ENCODE measurements at places on chromosomes 7 and 10. TPM values are rescaled to one million over a fixed set of nuclear protein-coding genes. Genes with fewer than 3 reads are reported as not detected.

DNA sequence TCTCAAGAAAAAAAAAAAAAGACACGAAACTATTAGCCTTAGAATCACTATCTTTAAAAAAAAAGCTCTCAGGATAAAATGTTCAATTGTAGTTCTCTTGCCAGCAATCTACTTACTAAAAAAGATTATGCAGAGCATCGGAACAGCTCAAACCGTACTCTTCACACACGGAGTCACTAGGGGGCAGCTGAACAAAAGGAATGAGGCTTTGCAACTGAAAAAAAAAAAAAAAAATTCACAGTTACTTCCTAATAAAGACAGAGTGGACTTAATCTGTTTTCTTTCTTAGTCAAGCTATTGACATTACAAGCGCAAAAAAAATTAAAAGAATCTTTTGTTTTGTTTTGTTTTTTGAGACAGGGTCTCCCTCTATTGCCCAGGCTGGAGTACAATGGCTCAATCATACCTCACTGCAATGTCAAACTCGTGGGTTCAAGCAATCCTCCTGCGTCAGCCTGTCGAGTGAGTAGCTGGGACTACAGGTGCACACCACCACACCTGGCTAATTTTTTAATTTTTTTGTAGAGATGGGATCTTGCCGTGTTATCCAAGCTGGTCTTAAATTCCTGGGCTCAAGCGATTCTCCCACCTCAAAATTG is 11.5 kb downstream of the PMS2 start:
- H3K4me1 ChIP-seq: peaks cover 4% of the 10 kb centered on the region
- H3K36me3 ChIP-seq: peaks cover 31% of the 10 kb centered on the region
- H3K4me3 ChIP-seq: no peak overlapping the region
- H3K27ac ChIP-seq: no peak overlapping the region
- no peaks in the 10 kb centered on the region for H3K27me3 ChIP-seq

DNA sequence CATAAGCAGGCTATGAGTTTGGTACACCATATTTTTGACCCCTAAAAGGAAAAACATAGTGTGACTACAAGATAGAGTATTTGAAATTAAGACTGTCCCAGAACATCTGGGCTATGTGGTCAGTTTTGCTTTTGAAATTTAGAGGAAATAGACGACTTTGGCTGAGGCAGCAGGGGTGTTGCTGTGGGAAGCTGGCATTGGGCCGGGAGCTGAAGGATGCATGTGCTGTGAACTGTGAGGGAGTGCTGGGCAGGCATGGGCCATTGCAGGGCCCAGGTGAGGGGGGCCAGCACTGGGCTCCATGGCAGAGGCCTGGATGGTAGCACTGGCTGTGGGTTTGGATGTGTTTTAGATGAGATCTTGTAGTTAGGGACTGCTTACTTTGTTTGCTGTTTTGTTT is 168.3 kb downstream of the BMPER start:
- no peak overlapping the region for H3K4me3 ChIP-seq
- H3K36me3 ChIP-seq: no peaks in the 10 kb centered on the region
- no peaks in the 10 kb centered on the region for H3K27me3 ChIP-seq
- no peak overlapping the region for H3K27ac ChIP-seq
- peaks cover 4% of the 10 kb centered on the region for H3K4me1 ChIP-seq

DNA sequence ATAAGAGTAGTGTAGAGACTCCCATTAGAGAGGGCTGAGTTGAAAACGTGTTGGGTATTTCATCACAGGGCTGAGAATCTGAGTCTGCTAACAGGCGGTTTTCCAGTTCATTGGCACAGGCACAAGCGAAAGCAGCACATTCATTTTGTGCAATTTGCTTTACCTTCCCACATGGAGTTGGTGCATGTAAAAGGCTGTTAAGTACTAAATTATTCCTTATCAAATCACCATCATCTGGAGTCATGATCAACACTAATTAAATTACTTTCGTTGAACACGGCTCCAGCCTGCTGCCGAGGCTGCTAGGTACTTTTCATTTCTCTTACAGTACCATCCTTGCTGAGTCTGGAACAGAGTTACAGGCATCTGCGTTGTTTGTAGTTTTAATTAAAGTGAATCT is 43.8 kb downstream of the ETV1 start:
- no peak overlapping the region for H3K4me3 ChIP-seq
- DNase-seq: peak; percentile 22
- no peak overlapping the region for H3K27ac ChIP-seq
- peaks cover 2% of the 10 kb centered on the region for H3K4me1 ChIP-seq
- no peaks in the 10 kb centered on the region for H3K36me3 ChIP-seq
- H3K27me3 ChIP-seq: no peaks in the 10 kb centered on the region

GRCh38 chr7:28052933-28053332 is 127.7 kb downstream of the JAZF1 start:
- no peaks in the 10 kb centered on the region for H3K27me3 ChIP-seq
- DNase-seq: peak; percentile 20
- peaks cover 2% of the 10 kb centered on the region for H3K36me3 ChIP-seq
- H3K4me3 ChIP-seq: no peak overlapping the region

- no peak for DNase-seq
- peaks cover 2% of the 10 kb centered on the region for H3K27me3 ChIP-seq
- no peak overlapping the region for H3K4me3 ChIP-seq
- H3K36me3 ChIP-seq: no peaks in the 10 kb centered on the region
- H3K4me1 ChIP-seq: no peaks in the 10 kb centered on the region
- H3K27ac ChIP-seq: no peak overlapping the region
Measured at GRCh38 chr7:131683536-131684125, 127.2 kb upstream of the PODXL start.

- H3K27me3 ChIP-seq: no peaks in the 10 kb centered on the region
- no peak overlapping the region for H3K4me3 ChIP-seq
- peaks cover 13% of the 10 kb centered on the region for H3K4me1 ChIP-seq
- H3K27ac ChIP-seq: peak overlapping the region; percentile 70
- DNase-seq: peak; percentile 82
- peaks cover 46% of the 10 kb centered on the region for H3K36me3 ChIP-seq
Measured at GRCh38 chr7:128755819-128756476, 16.8 kb downstream of the CALU start.

The TRIP6 gene
- total RNA-seq: 31.7 TPM

Data from muscle of leg (tissue), 16 donors.